Panc1 (cell line): ENCODE measurements at places on chromosomes 11 and 22. TPM values are rescaled to one million over a fixed set of nuclear protein-coding genes. Genes with fewer than 3 reads are reported as not detected.
A peak's percentile ranks its signal among the peaks of the same experiment; 100 is the strongest.

DNA sequence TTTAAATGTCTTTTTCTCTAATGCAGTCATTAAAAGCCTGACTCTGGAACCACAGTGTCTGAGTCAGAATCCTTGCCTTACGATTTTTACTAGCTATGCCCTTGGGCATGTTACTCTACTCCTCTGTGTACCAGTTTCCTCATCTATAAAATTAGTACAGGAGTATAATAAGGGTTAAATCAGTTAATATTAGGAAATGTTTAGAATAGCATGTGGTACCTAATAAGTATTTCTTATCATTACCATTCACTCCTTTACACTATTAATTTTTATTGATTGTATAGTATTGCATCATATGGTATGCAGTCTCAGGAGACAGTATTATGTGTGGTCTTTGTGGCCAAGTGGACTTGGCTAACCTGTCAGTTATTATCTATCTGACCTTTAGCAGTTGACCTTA, 68.2 kb downstream of the METTL15 start:
- H3K36me3 ChIP-seq = no peaks in the 10 kb centered on the region
- DNase-seq = peak; percentile 7

GRCh38 chr11:19735157-19735908, 22.7 kb downstream of the NAV2 start:
- H3K4me1 ChIP-seq = no peaks in the 10 kb centered on the region
- H3K27ac ChIP-seq = no peak overlapping the region
- DNase-seq = no peak
- no peaks in the 10 kb centered on the region for H3K36me3 ChIP-seq

DNA sequence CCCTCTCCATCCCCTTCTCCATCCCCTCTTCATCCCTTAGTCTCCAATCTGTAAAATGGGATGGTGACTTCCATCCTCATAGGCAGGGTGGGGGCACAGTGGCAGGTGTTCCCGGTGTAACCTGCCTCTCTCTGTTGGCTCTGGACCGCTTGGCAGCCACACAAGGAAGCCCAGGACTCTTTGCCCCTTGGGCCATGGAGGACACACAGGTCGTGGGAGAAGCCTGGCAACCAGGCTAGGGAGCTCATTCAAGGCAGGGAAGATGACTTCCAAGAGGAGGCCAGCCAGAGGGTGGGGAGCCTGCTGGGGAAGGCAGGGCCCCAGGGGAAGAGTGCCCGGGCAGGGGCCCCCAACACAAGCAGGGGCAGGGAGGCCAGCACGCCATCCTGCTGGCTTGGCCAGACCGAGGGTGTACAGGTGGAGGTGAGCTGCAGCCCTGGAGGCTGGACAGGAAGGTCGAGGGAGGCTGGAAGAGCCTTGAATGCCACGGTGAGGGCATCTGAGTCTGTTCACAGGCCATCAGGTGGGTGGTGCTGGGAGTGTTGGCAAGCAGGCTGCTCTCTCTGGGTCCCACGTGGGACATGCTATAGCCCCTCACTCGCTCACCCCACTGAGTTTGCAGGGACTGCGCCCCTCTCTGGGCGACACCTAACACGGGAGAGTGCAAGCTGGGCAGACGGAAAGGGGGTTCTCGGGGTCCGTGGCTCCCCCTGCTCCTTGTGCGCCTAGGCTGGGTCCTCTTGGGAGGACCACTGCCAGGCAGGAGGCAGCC, 15.5 kb upstream of the CTSD start:
- no peak for DNase-seq
- H3K4me1 ChIP-seq = peaks cover 45% of the 10 kb centered on the region
- H3K4me3 ChIP-seq = no peak overlapping the region

DNA sequence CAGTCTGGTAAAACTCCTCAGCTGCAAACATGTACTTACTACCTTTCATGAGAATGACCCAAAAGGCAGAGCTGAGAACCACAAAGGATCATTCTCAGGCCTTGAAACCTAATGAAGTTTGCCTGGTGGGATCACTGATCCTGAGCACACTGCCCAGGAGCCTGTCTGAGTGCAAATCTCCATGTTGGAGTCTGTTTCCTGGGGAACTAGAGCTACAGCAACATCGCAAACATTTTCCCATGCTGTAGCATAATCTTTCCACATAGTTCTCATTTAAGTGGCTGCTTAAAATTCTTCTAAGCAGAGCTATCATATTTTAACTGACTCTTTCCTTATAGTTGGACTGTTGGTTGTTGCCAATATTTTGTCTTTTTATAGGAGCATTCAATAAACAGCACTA, 58.5 kb downstream of the GUCY1A2 start:
- no peaks in the 10 kb centered on the region for H3K27me3 ChIP-seq
- no peak overlapping the region for H3K4me3 ChIP-seq
- no peaks in the 10 kb centered on the region for H3K36me3 ChIP-seq
- no peaks in the 10 kb centered on the region for H3K4me1 ChIP-seq
- H3K27ac ChIP-seq = no peak overlapping the region

GRCh38 chr11:128501632-128502549, 85.5 kb downstream of the ETS1 start:
- H3K4me1 ChIP-seq = peaks cover 100% of the 10 kb centered on the region
- no peak overlapping the region; the same call in 1 of the 2 replicates for H3K4me3 ChIP-seq
- H3K36me3 ChIP-seq = no peaks in the 10 kb centered on the region
- H3K27me3 ChIP-seq = no peaks in the 10 kb centered on the region
- DNase-seq = no peak
- H3K27ac ChIP-seq = peak overlapping the region; percentile 96

GRCh38 chr11:61829806-61830205, 1.7 kb downstream of the FADS2 start:
- no peak for DNase-seq
- H3K36me3 ChIP-seq = no peaks in the 10 kb centered on the region
- H3K27me3 ChIP-seq = no peaks in the 10 kb centered on the region
- H3K4me3 ChIP-seq = peak overlapping the region; percentile 82
- peaks cover 52% of the 10 kb centered on the region for H3K4me1 ChIP-seq
- peak overlapping the region; percentile 92 for H3K27ac ChIP-seq

DNA sequence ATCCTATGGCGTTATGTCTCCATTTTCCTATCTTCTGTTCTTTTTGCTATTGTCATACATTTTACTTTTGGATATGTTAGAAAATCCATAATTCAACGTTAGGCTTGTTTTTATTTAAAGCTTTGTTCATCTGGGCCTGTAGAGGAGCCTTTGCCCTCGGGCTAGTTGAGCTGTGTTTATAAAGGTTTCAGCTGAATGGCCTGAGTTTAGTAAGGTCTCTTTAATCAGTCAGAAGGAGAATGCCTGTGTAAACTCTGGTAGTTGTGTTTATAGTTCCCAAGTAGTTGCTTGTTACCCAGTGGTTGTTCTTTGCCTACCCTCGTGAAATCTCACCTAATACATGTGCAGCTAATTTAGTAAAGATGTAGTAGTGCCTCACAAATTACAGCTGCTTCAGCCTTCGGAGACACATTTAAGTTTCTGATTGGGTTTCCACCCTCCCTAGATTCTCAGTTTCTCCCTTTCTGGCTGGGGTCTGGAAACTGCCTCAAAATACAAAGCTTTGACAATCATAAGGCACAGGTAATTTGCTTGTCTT, 33.1 kb downstream of the MTMR3 start:
- H3K36me3 ChIP-seq = no peaks in the 10 kb centered on the region
- H3K27ac ChIP-seq = 0 out of 2 replicates have a peak overlapping the region, but pooled peaks have one; percentile 3
- DNase-seq = no peak

GRCh38 chr11:69869311-69869939, 50.2 kb upstream of the FGF3 start:
- no peak overlapping the region for H3K27ac ChIP-seq
- no peak for DNase-seq
- no peak overlapping the region for H3K4me3 ChIP-seq
- H3K4me1 ChIP-seq = no peaks in the 10 kb centered on the region
- H3K27me3 ChIP-seq = no peaks in the 10 kb centered on the region

- no peak overlapping the region for H3K27ac ChIP-seq
- H3K27me3 ChIP-seq = peaks cover 14% of the 10 kb centered on the region
- H3K4me1 ChIP-seq = no peaks in the 10 kb centered on the region
- DNase-seq = no peak
These were observed 288.0 kb downstream of the NTM start for GRCh38 chr11:131658414-131658813.

DNA sequence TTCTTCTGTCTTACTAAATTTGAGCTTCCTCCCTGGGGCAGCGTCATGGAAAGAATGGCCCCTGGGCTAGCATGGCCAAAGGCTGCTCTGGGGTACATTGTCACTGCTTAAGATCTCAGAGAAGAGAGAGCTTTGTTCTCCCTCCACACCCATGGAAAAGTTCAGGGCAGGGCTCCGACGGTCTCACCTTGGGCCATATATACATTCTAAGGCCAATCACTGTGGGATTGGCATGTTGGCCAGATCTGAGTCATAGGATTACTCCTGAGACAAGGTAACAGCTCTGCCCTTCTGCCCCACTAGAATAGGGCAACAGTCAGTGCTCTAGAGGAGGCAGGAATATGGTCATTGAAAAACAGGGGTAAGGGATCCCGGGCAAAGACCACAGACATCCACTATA, 56.2 kb downstream of the BUD13 start:
- H3K36me3 ChIP-seq = no peaks in the 10 kb centered on the region
- H3K27ac ChIP-seq = no peak overlapping the region
- H3K27me3 ChIP-seq = peaks cover 4% of the 10 kb centered on the region; the same call in 1 of the 2 replicates
- no peak overlapping the region for H3K4me3 ChIP-seq

GRCh38 chr11:64135711-64136110, 30.2 kb downstream of the MACROD1 start:
- H3K27ac ChIP-seq = no peak overlapping the region
- H3K36me3 ChIP-seq = no peaks in the 10 kb centered on the region
- DNase-seq = no peak
- no peak overlapping the region for H3K4me3 ChIP-seq

DNA sequence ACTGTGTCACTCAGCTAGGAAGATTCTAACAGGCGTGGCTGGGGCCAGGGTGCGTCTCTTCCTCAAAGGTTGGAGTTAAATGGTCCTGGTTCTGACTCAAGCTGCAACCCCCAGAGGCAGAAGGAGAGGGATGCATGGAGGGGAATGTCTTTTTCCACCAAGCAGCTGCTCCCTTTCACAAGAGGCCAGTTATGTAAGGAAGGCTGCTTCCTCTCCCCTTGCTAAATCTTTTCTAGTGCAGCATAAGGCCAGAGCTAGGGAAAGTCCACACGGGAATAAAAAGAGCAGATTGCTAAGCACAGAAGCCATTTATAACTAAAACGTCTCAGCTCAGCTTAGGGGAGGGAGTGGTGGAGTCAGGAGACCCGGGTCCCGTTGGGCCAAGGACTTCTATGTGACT, 10.0 kb downstream of the PVALB start:
- no peak overlapping the region for H3K27ac ChIP-seq
- H3K4me3 ChIP-seq = no peak overlapping the region
- DNase-seq = no peak
- H3K4me1 ChIP-seq = no peaks in the 10 kb centered on the region
- H3K27me3 ChIP-seq = no peaks in the 10 kb centered on the region

DNA sequence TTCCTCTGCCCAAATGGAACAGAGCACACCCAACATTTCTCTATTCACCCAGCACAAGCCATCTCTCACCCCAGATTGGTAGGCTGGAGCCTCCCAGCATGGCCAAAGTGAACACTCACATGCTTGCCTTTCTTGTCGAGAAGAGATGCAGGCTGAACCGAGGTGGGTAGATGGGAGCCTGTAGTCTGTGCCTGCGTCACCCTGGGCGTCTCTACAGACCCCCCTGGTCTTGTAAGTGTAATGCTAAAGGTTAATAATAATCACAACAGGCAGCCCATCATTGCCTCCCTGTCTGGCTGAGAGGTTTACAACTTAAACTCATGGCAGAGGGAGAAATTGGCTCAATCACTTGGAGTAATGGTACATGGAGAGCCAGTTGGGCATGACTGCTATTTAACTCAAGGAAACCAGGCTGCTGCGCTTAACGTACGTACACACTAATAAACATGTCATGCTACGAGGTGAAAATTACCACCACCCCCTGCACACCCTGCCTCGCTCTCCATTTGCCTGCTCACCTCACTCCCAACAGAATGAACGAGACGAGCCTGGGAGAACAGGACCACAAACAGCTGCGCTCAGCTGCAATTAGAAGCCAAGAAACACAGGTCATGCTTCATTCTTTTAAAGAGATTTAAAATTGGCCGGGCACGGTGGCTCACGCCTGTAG, 9.1 kb upstream of the ZBTB16 start:
- peaks cover 5% of the 10 kb centered on the region for H3K27me3 ChIP-seq
- H3K4me3 ChIP-seq = no peak overlapping the region
- no peak overlapping the region for H3K27ac ChIP-seq
- no peaks in the 10 kb centered on the region for H3K4me1 ChIP-seq
- no peak for DNase-seq
- H3K36me3 ChIP-seq = no peaks in the 10 kb centered on the region

DNA sequence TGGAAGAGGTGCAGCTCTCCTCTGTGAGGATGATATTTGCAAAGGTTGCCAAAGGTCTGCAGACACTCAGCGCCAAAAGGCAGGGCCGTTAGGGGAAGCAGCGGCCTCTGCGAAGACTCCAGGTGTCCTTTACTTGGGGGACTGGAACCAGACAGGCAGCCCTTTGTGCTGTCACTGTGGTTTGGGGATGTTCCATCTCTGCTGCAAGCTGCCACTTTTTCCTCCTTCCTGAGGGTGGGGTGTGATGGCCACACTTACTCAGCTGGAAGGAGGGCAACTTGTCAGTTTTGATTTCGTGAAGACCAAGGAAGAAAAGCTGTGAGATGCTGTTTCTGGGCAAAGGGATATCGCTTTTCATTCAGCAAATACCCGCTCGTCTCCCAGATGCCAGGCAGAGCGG, 96.5 kb upstream of the PRR5 start:
- no peak overlapping the region for H3K4me3 ChIP-seq
- H3K36me3 ChIP-seq = no peaks in the 10 kb centered on the region
- H3K27me3 ChIP-seq = no peaks in the 10 kb centered on the region
- no peaks in the 10 kb centered on the region for H3K4me1 ChIP-seq

- H3K27me3 ChIP-seq = no peaks in the 10 kb centered on the region
- peaks cover 14% of the 10 kb centered on the region for H3K4me1 ChIP-seq
- H3K4me3 ChIP-seq = peak overlapping the region; percentile 58
- no peak for DNase-seq
- H3K36me3 ChIP-seq = no peaks in the 10 kb centered on the region
- peak overlapping the region; percentile 80 for H3K27ac ChIP-seq
These were observed 776 bp downstream of the NLRX1 start for GRCh38 chr11:119169282-119169719.

DNA sequence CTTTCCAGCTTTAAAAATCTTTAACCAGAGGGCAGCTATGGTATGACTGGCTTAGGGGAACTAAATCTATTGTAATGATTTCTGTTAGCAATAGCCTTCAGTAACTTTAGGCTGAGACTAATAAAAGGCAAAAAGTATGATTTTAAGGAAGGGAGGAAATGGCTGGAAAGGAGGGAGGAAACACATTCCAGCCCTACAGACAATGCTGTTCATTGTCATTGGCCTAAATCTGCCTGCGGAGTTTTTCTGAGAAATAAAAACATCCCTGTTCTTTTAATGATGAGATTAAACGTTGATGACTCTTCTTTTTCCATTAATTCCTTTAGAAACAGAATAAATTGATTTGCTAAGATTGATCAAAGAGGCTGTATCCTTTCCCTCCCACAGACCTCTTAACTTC, 99.6 kb upstream of the GRAMD1B start:
- DNase-seq = no peak
- H3K4me3 ChIP-seq = no peak overlapping the region
- no peaks in the 10 kb centered on the region for H3K4me1 ChIP-seq
- peaks cover 7% of the 10 kb centered on the region; the same call in 1 of the 2 replicates for H3K27me3 ChIP-seq
- no peak overlapping the region for H3K27ac ChIP-seq

The CASP4 gene
- 25.8 TPM for total RNA-seq

The AQP11 gene
- total RNA-seq = 2.3 TPM

The RAB36 gene
- 4.1 TPM for total RNA-seq

The POU2AF2 gene
- not detected for total RNA-seq

The GLYAT gene
- not detected for total RNA-seq

The GAL3ST3 gene
- total RNA-seq = not detected

The KRTAP5-7 gene
- total RNA-seq = not detected

The GRK3 gene
- 12.0 TPM for total RNA-seq

The ZBTB16 gene
- 0.21 TPM for total RNA-seq

The C22orf42 gene
- not detected for total RNA-seq

The SULT4A1 gene
- 12.0 TPM for total RNA-seq
